ENCODE measurements at places on chromosomes 6 and 20.

- peak; percentile 89 for DNase-seq
Observed at GRCh38 chr6:35415065-35415891, 36.9 kb upstream of the FANCE start.

GRCh38 chr20:23165307-23165750, 79.2 kb upstream of the CD93 start:
- no peak for DNase-seq

DNA sequence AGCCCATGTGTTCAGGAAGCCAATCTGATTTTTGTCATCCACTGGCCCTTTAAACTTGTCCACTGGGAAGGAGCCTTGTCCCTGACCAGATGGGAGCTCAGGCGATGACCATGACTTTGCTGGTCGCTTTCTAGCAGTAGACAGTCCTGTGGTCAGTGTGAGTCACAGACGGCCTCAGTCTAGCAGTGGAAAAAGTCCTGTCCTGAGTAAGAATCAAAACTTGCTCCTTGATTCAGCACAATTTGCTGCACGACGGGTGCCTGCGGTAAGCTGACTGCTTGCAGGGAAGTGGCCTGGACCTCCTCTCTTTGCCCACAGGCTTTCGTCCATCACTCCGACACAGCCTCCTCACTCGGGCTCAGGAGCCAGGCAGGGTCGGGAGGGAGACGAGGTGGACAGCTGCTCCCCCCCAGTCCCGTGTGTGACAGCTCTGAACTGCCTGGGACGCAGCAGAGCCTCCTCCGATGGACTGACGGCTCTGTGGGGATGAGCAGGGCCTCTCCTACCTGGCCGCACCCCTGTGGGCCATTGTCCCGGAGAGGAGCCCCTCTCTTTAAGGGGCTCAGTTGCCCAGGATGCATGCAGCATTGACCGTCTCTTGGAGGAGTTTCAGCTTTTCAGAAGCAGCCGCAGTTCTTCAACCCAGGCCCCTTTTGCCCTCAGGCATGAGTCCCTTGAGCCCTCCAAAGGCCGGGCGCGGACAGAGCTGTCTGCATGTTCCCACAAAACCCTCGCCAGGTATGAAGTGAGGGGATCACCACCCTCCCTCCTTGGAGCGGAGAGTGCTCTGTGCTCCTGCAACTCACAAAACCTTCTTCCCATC, 209.2 kb downstream of the ANKRD60 start:
- DNase-seq, result no peak

- no peak for DNase-seq
Observed at GRCh38 chr6:150681578-150682395, 82.1 kb downstream of the PLEKHG1 start.

GRCh38 chr6:20014508-20014907, 177.3 kb downstream of the ID4 start:
- no peak for DNase-seq

- DNase-seq, result no peak
Observed at GRCh38 chr6:508614-509013, 117.1 kb downstream of the IRF4 start.
